ENCODE measurements at places on chromosomes 2 and 18. TPM values are rescaled to one million over a fixed set of nuclear protein-coding genes. Genes with fewer than 3 reads are reported as not detected.

GPR148 gene
- not detected for total RNA-seq

DNA sequence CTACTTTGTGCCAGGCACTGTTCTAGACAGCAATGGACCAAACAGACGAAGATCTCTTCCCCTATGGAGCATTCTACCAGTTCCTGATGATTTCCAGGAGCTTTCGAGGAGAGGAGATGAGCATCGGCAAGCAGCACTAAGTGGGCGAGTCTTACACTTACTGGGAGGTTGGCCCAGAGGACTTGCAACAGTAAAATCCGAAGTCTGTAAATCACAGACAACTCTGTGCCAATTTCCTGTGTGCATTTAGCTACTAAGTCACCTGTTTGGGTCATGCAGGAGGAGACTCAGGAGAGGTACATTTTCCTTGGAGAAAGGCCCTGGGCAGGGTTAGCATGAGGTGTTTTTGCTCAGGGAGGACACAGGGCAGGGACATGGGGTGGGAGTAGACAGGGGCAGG lies 58.9 kb downstream of the TRPM8 start:
- H3K36me3 ChIP-seq: no peaks in the 10 kb centered on the region
- H3K4me1 ChIP-seq: peaks cover 36% of the 10 kb centered on the region
- DNase-seq: no peak

CRYGC gene
- total RNA-seq: not detected

GRCh38 chr18:63979409-63979920 lies 9.6 kb downstream of the SERPINB8 start:
- no peak overlapping the region for H3K4me3 ChIP-seq
- H3K36me3 ChIP-seq: peaks cover 32% of the 10 kb centered on the region
- DNase-seq: peak; percentile 19

NMUR1 gene
- not detected for total RNA-seq
